ENCODE measurements at places on chromosomes 12 and 14. TPM values are rescaled to one million over a fixed set of nuclear protein-coding genes. Genes with fewer than 3 reads are reported as not detected.

Gene RNASE7
- not detected for total RNA-seq

DNA sequence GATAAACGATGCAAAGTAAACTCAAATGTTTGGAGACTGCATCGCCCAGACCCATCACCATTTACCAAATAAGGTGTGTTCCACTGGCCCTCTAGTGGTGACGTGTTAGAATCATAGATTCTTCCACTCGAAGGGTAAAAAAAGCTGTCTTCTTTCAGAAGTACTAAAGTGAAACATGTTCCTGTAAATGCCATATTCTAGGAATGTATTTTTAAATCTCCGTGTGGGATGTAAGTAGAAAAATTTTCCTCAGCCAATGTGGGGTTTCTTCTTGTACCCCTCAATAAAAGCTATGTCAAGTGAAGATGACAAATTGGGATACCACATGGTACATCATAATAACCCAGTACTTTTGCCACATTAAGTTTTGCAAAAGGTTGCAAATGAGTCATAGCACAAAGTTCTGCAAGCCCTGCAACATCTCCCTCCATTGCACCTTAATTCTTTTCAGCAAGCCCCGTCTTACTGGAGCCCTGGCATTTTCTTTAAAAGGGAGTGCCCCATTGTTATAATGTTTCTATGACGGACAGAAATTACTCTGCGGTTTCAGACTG lies 100.8 kb downstream of the CCER1 start:
- DNase-seq = peak; percentile 75

GRCh38 chr14:36069535-36069900 lies 107.0 kb downstream of the PTCSC3 start:
- DNase-seq = peak; percentile 71

DNA sequence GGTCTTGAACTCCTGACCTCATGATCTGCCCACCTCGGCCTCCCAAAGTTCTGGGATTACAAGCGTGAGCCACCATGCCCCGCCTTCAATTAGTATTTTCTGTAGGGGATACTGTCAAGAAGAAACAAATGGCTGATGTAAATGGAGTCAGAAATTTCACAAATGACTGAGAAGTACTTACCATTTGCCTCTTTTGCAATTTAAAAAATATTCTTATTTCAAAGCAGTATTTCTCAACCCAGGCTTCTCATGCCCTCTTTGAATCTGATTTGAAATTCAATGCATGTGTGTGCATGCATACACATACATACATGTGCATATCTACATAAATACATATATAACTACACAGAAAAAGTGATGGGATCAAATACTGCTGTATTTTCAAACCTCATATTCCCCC lies 4.4 kb downstream of the PSMA6 start:
- DNase-seq = no peak

DNA sequence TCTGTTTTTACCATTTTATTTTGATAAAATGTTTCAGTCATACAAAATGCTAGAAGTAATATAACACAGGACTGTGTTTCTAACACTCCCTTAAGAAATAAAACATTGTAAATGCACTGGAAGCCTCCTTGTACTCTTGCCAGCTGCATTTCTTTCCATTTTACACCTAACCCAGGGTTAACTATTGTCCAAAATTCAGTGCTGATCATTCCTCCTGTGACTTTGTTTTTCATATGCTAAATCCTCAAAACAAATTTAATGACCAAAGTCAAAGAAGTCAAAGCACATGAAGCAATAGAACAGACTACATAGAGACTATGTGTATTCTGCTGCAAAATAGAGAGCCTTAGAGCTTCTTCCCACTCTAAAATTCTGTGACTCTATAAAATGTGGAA lies 420.3 kb upstream of the PRICKLE1 start:
- no peak for DNase-seq

DNA sequence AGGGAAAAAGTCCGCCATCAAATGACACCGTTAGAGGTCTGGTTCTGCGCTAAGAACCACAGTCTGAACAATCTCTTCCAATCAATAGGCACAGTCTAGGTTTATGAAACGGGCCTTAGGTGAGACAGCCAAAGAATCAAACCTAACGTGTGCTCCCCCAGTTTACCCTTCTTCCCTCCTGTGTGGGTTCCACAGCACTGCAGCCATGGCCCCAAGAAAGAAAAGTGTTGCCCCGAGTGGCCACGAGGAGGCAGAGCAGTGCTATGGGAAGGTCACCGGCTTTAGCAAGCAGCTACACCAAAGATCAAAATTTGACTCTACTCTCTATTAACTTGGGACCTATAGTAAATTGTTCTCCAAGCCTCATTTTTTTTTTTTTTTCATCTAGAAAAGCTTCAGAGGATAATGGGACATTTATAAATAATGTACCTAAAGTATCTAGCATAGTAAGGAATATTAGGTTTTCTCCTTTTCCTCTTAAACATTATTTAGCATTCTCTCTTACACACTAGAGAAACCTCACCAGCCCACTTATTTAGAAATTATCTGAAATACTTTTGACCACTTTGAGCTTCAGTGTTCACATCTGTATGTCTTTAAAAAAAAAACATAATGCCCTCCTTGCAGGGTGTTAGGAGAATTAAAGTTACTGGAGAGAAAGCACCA lies 70.2 kb upstream of the GPHB5 start:
- DNase-seq = peak; percentile 61

- DNase-seq = no peak
These were observed 82.1 kb downstream of the TRAFD1 start for GRCh38 chr12:112207397-112207924.

GRCh38 chr12:29281371-29282005 lies 99.5 kb downstream of the ERGIC2 start:
- DNase-seq = no peak

GRCh38 chr14:89516173-89516572 lies 99.1 kb upstream of the FOXN3 start:
- DNase-seq = no peak

DNA sequence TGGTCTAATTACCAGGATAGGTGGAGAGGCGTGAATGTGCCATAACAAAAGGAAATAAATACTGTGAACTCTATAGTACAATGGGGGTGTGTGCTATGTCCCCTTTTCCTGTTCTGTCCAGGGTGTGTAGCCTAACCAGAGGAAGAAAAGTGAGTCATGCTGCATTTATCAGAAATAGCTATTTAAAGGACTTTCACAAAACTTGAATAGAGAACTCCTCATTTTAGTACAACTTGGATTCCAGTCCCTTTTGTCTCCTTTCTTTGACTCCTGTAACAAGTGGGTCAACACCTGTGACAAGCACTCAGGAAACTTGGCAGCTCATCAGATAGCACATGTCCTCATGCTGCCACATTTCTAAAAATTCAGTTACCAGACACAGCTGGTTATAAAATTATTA lies 123.4 kb downstream of the CCDC91 start:
- DNase-seq = no peak

DNA sequence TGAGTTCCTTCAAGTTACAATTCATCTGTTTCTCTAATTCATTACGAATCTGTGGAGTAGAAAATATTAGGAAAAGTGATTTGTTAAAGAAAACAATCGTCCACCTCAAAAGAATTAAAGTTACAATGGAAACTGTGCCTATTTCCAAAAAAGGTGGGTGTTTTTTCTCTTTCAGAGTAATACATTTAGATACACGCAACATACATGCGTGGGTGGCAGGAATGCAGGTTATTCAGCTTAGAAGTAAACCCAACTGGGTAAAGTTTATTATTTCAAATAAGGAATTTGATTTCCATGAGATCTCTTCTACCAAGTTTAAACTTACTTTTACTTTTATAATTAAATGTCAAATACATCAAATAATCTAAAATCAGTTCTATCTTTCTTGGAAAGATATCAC lies 52.2 kb downstream of the SSH1 start:
- no peak for DNase-seq

DNA sequence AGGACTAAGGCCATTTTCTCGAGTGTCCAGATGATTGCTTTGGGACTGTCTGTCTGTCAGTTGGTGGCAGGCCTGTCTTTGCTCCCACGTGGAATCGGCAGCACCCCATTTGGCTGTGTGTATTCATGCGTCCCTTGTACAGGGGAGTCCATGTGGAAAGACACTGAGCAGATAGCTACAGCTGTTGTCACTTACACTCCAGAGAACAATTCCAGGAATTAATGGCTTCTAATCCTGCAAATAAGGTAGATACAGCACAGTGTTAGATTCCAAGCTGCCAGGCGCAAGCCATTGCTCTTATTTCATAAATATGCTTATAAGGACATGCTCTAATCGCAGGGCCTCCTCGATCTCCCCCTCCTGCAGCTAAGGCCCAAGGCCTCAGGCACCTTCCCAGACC lies 208.8 kb downstream of the VRK1 start:
- no peak for DNase-seq

DNA sequence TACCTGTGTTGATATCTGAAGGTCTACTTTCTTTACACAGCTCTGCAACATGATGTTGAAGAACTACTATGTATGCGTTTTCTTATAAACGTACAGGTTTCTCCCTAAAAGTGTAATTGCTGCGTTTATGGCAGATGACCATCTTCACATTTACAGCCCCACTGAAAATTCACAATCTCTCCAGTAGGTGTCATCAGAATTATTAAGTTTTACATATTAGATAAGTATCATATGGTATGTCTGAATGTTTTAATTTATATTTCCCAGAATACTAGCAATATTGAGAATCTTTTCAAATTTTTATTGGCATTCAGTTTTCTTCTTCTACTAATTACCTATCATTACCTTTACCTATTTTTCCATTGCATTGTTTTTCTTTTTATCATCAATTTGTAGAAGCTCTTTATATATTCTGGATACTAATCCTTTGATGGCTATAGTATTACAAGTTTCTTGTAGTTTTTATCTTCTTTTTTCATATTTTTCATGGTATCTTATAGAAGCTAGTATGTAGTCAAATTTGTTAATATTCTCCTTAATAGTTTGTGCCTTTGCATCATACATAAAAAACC lies 123.5 kb downstream of the CAPZA3 start:
- DNase-seq = no peak
